Stimulated activated CD8-positive, alpha-beta memory T cell treated with anti-CD3 and anti-CD28 coated beads, Interleukin-15, amount 100 ng/mL, for 48 hours (primary cell): ENCODE measurements at places on chromosomes 7 and 10.

- DNase-seq = no peak
These were observed 83.5 kb downstream of the TSPAN12 start for GRCh38 chr7:120774481-120774880.

DNA sequence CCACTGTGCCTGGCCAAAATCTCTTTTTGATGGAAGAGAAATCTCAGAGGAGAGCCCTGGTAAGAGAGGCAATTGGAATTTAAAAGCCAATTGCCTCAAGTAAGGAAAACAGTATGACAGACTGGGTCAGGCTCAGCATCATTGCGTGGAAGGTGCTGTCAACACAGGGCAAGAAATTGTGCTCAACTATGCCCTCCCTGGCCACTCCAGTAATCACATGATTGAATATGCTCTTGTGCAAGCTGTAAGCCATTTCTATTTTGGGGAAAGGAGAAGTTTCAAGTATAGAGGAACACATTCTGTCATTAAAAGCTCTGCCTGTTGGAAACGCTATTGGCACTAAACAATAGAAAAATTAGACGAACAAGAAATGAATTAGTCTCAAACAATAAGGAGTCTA lies 1127.7 kb downstream of the REEP3 start:
- DNase-seq = no peak

GRCh38 chr10:77131214-77131613 lies 506.4 kb downstream of the KCNMA1 start:
- no peak for DNase-seq

DNA sequence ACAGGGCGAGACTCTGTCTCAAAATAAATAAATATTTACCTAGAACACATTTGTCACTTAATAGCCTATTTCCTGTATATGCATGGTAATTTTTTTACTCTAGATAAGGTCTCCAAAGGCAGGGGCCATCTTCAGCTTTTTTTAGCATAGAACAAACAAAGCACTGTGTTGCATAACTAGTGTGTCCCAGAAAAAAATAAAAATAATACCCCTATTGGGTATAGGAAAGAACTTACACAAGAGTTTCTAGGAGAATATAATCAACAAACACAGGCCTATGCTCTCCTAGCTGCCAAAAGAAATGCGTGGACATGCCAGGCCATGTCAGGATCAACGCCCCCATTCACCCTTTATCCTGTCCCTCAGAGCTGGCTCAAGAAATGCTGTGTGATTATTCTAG lies 103.6 kb downstream of the PARD3 start:
- DNase-seq = no peak

DNA sequence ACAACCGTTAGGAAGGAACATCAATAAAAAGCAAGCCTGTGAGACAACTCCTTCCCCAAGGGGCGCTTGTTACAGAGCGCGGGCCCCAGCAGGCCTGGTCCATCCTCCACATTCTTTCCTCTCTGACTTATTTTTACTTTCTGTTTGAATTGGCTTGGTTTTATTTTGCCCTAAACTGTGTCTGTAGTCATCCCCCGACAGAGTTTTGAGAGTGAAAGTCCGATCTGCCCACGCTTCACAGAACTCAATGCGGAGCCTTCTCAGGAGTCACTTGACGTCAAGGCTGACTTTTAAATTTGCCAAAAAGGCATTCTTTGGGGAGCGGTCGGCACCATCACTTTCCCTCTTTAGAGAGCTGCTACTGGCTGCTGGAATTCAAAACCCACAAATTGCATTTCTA lies 150.1 kb upstream of the KLF6 start:
- DNase-seq = peak; percentile 78

DNA sequence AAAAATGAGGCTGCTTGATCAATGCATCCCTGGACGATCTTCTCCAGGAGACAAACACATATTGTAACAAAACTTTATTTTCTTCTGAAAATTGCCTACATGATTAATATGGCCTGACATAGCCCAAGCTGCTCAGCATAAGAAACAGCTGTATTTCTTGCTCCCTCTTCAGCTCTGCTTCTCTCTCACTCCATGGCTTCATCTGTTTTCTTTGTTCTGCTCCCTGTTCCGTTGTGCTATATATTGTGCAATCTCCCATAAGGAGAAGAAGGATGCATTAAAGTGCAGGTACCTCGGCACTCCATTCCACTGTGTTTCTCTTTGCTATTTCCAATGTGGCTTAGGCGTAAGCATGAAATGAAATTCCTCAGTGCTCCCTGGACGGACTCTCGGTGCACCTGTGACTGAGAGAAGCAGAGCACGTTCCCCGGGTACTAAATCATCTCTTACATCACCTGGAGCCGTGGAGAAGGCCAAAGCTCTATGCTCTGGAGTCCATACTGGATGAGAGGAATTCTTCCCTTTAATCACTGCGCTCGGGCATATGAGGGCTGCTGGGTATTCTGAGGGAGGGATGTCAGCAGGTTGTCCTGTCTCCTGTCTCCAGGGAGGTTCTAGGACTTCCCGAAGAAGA lies 254.3 kb downstream of the GALNT17 start:
- no peak for DNase-seq

DNA sequence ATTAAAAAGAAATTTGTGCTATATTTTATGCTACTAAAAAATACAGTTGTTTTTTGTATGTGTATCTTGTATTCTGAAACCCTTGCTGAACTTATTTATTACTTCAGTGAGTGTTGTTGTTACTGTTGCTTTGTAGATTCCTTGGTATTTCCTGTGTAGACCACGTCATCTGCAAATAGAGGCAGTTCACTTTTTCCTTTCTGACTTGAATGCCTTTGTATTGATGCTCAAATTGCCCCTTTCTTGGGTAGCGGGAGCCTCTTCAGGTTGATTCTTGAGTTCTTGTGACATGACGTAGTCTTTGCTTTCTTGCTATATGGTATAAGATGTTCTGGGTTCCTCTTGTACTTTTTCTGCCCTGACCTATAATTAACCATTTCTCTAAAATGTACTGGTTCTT lies 504.1 kb downstream of the SDK1 start:
- DNase-seq = no peak

GRCh38 chr7:135508883-135509588 lies 866 bp downstream of the CNOT4 start:
- no peak for DNase-seq

GRCh38 chr10:93458821-93459257 lies 23.3 kb downstream of the MYOF start:
- no peak for DNase-seq

- DNase-seq = no peak
These were observed 254.6 kb downstream of the TNS3 start for GRCh38 chr7:47327346-47327697.

- no peak for DNase-seq
These were observed 22.1 kb upstream of the STEAP4 start for GRCh38 chr7:88328787-88329186.

DNA sequence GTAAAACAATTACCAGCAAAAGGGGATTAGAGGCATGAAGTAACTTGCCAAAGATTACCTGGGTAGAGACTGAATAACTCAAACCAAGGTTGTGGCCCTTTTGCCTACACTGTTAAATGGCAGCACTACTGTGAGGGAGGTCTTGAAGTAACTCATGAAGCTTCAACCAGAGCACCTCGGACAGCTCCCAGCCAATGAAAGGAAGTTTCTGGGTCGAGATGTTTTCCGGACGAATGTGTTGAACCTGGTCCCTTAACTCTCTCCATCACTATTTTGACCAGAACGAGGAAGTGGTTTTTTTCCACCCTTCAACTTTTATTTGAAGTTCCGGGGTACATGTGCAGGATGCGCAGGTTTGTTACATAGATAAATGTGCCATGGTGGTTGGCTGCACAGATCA lies 133.6 kb upstream of the PRKCQ start:
- DNase-seq = no peak

DNA sequence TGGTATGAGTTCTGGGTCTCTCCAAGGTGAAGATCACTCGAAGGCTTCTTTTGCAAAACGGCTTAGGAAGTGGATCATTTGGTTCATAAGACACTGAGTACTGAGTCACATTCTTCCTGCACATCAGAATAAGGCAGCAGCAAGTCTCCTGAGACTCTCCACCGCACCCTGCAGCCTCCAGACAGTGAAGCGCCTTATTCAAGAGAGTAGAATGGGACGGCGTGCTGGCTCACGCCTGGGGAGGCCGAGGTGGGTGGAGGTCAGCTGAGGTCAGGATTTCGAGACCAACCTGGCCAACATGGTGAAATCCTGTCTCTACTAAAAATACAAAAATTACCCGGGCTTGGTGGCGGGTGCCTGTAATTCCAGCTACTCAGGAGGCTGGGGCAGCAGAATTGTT lies 70.3 kb downstream of the C10orf143 start:
- DNase-seq = no peak

DNA sequence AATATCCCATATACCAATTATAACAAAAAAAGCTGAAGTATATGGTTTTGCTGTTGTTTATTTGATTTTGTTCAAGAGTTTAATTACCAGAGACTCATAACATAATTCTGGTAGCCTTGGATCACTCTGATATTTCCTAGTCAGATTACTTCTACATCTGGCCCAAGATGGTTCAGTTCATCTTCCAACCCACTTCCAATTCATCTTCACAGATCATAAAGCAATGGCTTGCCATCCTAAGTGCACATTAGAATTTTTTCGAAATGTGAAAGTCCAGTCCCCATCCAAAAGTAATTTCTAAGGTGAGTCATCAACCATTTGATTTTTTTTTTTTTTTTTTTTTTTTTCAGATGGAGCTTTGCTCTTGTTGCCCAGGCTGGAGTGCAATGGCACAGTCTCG lies 8.0 kb upstream of the HIBADH start:
- no peak for DNase-seq

DNA sequence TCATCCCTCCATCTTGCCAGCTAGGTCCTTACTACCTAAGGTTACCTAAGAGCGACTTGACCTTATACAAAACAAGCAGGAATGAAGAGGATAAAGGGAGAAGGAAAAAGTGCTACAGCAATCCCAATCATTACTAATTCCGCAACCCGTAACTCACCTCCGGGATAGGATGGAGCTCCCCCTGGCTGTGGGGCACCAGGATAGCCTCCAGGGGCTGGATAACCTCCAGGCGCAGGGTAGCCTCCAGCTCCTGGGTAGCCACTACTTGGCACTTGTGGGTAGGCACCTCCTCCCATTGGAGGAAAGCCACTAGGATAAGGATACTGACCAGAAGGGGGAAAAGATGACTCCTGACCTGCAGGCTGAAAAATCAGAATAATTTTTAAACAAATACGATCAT lies 15.8 kb downstream of the ANXA7 start:
- DNase-seq = no peak

GRCh38 chr10:74255214-74255613 lies 104.2 kb downstream of the ADK start:
- DNase-seq = no peak

GRCh38 chr10:112507046-112507445 lies 60.0 kb downstream of the VTI1A start:
- DNase-seq = no peak

GRCh38 chr7:18855796-18856195 lies 261.6 kb downstream of the TWIST1 start:
- no peak for DNase-seq

DNA sequence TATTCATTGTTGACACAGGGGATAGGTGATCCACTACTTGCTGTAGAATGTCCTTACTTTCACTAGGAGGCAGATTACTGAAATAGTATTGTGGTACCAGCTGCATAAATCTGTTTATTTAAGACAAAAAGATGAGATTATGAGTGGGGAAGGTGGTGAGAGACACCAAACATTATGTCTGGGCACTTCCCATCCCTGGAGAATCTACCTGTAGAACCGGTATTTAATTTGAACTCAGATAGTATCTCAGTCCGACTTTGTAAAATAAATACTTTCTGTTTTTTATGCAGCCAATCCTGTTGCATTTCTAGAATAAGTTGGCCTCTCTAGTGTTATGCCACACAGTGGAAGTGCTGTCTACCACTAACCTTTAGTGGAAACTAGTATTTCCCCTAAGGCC lies 13.4 kb downstream of the BCCIP start:
- no peak for DNase-seq

GRCh38 chr7:47331179-47331565 lies 250.7 kb downstream of the TNS3 start:
- DNase-seq = no peak

GRCh38 chr7:51187941-51188340 lies 128.7 kb downstream of the COBL start:
- no peak for DNase-seq

DNA sequence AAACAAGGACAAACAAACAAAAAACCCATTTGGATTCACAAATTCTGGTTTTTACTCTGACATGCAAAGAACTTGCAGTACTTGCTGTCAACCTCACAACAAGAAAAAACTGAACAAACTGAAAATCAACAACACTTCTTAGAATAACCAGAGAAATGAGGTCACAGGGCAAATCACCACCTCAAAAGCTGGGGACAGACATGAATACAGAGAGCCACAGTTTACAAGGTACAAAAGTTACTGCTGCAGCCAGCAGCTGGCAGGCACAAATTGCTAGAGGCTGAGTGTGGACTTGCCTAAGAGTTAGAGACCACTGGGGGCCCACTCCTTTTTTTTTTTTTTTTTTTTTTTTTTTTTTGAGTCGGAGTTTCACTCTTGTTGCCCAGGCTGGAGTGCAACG lies 15.0 kb upstream of the RNF32 start:
- DNase-seq = no peak

DNA sequence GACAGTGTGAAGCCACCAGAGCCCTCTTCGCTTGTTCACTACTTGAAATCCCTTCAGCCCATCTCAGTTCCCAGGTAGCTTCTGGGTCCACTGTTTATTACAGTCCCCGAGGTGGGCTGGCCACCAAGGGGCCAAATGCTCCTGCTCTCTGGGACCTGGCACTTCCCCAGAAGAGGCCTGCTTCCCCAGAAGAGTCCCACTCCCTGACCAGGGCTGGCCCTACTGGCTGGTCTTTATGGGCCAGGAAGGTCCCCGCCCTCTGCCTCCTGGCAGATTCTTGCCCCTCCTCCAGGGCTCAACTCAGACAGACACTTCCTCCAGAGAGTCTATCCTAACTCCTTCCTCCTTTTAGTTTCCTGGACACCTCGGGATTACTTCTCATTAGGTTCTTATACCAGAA lies 70.7 kb upstream of the LRRC18 start:
- no peak for DNase-seq

- no peak for DNase-seq
These were observed 143.7 kb downstream of the VIPR2 start for GRCh38 chr7:159000859-159001435.

DNA sequence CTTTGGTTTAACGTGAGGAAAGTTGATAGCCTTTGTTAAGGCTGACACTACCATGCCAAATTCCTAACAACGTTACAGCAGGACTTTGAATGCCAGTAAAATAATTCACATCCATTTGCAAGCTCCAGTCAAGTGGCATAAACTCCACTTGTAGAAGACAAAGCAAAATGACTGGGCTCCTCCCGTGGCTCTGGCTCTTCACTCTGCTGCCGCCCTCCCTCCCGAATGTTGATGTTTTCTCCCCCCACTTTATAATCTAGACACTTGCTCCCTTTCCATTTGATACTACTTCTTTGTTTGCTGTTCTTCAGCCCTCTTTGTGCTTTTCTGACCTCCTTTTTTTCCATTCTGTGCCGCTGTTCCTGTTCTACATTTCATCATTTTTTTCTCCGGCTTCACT lies 22.8 kb upstream of the ITGB8 start:
- DNase-seq = no peak

DNA sequence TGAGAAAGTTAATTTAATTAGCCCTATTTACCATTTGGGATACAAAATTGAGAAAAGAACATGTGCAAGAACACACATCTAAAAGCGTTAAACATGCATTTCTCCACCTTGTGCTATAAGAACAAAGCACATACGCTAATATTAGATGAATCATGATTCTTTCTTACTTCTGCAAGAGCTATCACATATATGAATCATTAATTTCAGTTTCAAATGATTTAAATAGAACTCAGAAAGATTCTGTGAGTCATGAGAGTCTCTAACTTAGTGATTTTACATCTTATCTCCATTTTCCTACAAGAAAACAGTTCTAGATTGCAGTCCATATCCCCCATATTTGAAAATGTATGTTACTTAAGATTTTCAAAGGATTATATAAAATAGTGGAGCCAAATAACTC lies 173.9 kb downstream of the RNLS start:
- DNase-seq = no peak
